ENCODE measurements at places on chromosomes 4 and X. TPM values are rescaled to one million over a fixed set of nuclear protein-coding genes. Genes with fewer than 3 reads are reported as not detected.
A peak's percentile ranks its signal among the peaks of the same experiment; 100 is the strongest.

DNA sequence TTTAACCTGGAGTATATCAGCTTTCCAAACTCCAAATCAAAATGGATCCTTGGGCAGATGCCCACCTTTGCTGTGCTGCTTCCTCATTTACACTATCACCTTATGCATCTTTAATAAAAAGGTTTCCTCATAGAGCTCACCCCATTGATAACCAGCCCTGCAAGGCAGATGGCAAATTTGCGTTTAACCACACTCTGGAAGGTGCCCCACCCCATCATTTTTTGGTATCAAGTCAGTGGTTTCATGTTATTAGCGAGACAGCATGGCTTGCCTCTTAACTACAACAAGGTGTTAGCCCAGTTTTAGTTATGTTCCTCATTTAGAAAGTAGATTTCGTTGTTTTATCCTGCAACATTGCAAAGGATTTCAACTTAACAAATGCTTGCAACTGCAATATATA is 214.0 kb upstream of the WDFY3 start:
- no peak overlapping the region for H3K27ac ChIP-seq
- no peaks in the 10 kb centered on the region for H3K27me3 ChIP-seq
- no peaks in the 10 kb centered on the region for H3K4me1 ChIP-seq
- no peak for DNase-seq

- peak; percentile 46 for DNase-seq
- H3K36me3 ChIP-seq = no peaks in the 10 kb centered on the region
- no peaks in the 10 kb centered on the region for H3K4me1 ChIP-seq
- no peak overlapping the region for H3K4me3 ChIP-seq
- no peaks in the 10 kb centered on the region for H3K27me3 ChIP-seq
Observed at GRCh38 chr4:48315728-48316630, 25.4 kb upstream of the SLAIN2 start.

- no peak for DNase-seq
- peaks cover 12% of the 10 kb centered on the region for H3K27me3 ChIP-seq
- no peaks in the 10 kb centered on the region for H3K4me1 ChIP-seq
- no peak overlapping the region for H3K4me3 ChIP-seq
- no peak overlapping the region for H3K27ac ChIP-seq
- no peaks in the 10 kb centered on the region for H3K36me3 ChIP-seq
Observed at GRCh38 chr4:94181815-94182214, 25.9 kb upstream of the SMARCAD1 start.

- no peaks in the 10 kb centered on the region for H3K4me1 ChIP-seq
- no peak for DNase-seq
- H3K27ac ChIP-seq = no peak overlapping the region
Observed at GRCh38 chrX:145630806-145631435, 186.7 kb upstream of the SLITRK2 start.

- H3K4me3 ChIP-seq = peak overlapping the region; percentile 47
- H3K27me3 ChIP-seq = peaks cover 54% of the 10 kb centered on the region
- peaks cover 6% of the 10 kb centered on the region for H3K36me3 ChIP-seq
- peak overlapping the region; percentile 68 for H3K27ac ChIP-seq
- peaks cover 23% of the 10 kb centered on the region for H3K4me1 ChIP-seq
Observed at GRCh38 chr4:30718641-30719453, 1.3 kb upstream of the PCDH7 start.

- H3K27ac ChIP-seq = no peak overlapping the region
- no peak for DNase-seq
- no peak overlapping the region for H3K4me3 ChIP-seq
Observed at GRCh38 chr4:21790438-21791029, 158.0 kb downstream of the KCNIP4 start.

DNA sequence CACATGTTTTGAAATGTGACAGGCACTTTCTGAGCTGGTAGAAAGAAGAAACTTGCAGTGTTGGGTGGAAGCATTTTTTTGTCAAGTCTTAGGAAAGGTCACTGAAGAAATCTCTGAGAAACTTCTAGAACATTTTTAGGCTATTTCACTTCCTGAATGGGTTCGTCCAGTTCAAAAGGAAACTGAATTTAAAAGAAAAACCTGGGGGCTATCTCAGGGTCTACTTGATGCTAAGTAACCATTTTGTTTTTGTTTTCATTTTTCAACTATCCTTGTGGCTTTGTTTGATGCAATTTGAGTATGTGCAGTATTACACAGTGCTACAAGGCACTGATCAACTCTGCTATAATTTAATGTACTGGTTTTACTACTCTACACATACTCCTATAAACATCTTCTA is 34.0 kb upstream of the AMOT start:
- H3K36me3 ChIP-seq = no peaks in the 10 kb centered on the region
- H3K4me1 ChIP-seq = no peaks in the 10 kb centered on the region
- no peak for DNase-seq
- H3K27ac ChIP-seq = no peak overlapping the region

The ETDA gene
- total RNA-seq = not detected

The SYTL4 gene
- not detected for total RNA-seq

The PDLIM3 gene
- not detected for total RNA-seq

Measured in activated CD4-positive, alpha-beta T cell treated with anti-CD3 and anti-CD28 coated beads, Interleukin-2, amount 10 ng/mL, durations not matched to agents 7 days and 5 days (primary cell).